CD4-positive, alpha-beta T cell treated with Interleukin-17A for 1 hour (primary cell): ENCODE measurements at places on chromosomes 2 and 18.

DNA sequence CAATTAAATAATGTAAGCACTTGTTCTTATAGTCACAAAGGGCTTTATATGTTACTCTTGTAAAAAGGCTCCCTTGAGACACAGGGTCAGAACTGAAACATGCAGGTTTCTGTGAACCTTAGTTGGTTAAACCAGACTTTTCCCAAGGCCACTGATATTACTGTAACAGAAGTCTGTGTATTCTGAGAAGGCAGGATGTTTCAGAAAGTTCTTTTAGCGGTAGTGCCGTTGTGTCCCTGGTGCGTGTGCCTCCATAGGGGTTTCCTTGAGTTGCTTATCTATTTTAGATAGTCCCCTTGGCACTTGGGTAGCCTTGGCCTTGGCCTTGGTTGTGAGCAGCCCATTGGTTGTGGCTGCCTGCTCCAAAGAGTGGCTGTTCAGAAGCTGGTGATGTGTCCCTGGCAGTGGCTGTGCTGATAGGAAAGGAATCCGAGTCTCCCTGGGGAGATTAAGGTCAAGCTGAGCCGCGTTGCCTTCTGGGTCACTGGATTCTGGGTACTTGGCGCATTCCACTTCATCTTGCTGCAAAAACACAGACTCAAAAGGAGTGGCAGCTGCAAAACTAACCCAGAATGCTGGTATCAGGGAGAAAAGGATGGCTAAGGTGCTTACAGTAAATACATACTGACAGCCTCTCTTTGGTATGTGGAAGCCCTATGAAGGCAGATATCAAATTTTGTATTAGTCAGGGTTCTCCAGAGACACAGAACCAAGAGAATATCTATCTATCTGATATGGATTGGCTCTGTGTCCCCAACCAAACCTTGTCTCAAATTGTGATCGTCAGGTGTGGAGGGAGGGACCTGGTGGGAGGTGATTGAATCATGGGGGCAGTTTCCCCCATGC, 69.7 kb downstream of the FHOD3 start:
- no peak for DNase-seq

- no peak for DNase-seq
Observed at GRCh38 chr2:217326238-217327022, 466.6 kb upstream of the TNP1 start.

- peak; percentile 34 for DNase-seq
Observed at GRCh38 chr18:23585007-23585871, 1.1 kb downstream of the NPC1 start.

DNA sequence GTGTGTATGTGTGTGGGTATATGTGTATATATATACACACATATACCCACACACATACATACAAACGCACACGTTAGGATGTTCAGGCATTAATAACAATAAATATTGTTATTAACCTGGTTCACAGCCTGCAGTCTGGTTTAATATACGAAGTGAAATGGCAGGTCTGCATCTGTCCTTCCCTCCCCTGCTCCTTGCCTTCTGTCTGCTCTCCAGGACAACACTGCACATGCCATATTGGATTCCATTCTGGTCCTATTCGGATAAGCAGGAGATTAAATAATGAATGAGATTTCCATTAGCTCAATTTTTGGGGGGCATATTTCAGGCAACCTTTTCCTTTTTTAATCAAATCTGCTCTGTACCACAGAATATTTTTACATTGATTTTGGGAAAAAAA, 158.0 kb downstream of the CELF4 start:
- no peak for DNase-seq

GRCh38 chr2:172278667-172279066, 148.7 kb upstream of the ITGA6 start:
- DNase-seq = no peak

DNA sequence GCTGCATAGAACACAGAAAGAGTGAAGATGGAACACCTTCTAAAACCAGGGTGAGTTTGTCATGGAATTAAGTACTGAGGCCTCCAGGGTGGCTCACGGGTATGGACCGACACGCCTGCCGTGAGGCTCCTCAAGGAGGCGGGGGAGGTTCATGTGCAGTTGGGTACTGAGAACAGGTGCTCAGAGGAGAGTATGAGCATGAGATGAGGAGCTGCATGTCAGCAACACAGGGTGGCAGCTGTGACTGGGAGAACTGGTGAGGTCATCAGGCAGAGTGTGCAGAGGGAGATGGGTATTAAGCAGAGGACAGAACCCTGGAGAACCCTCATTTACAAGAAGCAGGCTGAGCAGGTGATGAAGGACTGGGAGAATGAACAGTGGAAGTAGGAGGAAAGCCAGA, 63.2 kb upstream of the KLHL29 start:
- no peak for DNase-seq

DNA sequence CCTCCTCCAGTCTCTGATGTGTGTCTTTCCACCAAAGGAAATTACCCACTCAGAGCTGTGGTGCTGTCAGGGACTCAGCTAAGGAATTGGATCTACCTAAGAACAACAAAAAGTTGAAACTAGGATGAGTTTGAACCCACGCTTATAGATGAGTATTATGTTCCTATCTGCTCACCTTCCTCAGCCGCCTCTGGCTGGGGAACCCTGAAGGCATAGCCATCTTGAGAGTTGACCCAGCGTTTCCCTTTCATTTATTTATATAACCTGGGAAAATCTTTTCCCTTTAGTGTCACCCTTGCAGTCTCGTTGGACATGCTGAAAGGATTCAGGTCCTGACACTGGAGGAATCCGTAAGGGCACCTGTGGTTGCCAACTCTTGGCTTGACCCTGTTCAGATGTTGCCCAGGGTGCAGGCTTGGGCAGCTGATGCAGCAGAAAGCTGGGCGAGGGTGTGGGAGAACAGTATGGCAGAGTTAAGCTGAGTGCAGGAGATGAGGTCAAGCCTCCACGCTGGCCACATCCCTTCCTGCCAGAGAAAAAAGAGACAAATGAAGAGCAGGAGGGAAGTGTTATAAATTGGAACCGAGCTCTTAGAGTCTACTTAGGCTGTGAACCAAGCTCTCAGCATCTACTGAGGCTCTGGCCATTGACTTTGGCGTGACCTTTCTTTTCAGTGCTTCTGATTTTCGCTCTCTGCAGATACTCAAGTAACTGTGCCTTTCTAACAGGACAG, 1.9 kb downstream of the CDH20 start:
- no peak for DNase-seq
